NCI-H1694 treated with DMSO at 0.1 percent for 48 hours (cell line): ENCODE measurements at places on chromosomes 1 and 21.
A peak's percentile ranks its signal among the peaks of the same experiment; 100 is the strongest.

DNA sequence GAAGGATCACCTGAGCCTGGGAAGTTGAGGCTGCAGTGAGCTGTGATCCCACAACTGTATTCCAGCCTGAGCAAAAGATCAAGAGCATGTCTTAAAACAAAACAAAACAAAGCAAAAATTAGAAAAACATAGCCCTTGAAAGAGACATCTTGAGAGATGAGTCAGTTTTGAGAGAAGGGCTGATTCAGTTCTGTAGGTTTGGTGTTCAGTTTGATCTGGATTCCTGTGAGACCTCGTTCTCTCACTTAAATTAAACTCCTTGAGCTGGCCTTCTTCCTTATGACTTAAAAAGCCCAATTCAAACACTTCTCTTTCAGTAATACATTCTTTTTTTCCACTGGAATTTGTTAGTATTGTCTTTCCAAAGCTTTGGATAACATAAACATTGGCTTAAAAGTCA lies 164.2 kb downstream of the NRIP1 start:
- no peak for DNase-seq

DNA sequence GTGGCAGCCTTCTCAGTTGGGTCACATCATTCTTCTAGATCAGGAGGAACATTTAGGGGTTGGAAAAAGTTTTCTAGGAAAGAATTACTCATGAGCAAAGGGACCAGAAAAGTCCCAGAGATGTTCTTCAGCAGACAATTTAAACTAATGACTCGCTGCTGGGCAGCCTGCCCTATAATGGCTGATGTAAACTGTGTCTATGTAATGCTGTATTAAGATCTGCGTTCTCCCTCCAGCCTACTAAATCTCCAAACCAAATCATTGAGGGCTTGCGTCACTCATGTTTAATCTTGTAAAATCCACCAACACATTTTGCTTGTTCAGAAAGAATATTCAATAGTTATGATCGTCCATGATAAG lies 92.1 kb downstream of the LRRC8C start:
- DNase-seq: no peak

GRCh38 chr21:38341546-38342012 lies 84.8 kb downstream of the KCNJ15 start:
- no peak for DNase-seq

- peak; percentile 75 for DNase-seq
Measured at GRCh38 chr1:210663730-210664573, 335.2 kb downstream of the HHAT start.

- no peak for DNase-seq
Measured at GRCh38 chr1:21585037-21585436, 75.8 kb downstream of the ALPL start.

GRCh38 chr1:11654137-11654938 lies at the start of the genes FBXO2 and FBXO44:
Gene FBXO2 (minus strand): TSS chr1:11654429. CDS start chr1:11654340, 89 bp downstream.
Gene FBXO44 (plus strand): TSS chr1:11654877. CDS start chr1:11655836, 959 bp downstream.
- DNase-seq: no peak

DNA sequence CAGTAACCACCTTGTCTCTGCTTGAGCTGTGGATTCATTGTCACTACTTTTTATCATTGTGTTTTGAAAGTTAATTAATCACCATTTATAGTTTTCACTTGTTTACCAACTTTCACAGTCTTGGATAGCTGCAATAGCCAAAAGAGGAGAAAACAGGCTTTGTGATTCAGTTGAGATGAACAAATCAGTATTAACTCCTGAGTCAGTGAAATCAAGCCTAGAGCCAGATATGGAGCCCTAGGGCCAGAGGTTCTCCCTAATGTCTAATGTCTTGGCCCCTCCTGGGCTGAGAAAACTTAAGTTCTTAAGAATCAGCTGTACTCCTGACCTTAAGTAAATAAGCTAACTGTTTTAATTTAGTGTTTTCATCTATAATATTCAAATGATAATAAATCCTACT lies 228.8 kb downstream of the DNM3 start:
- DNase-seq: no peak

DNA sequence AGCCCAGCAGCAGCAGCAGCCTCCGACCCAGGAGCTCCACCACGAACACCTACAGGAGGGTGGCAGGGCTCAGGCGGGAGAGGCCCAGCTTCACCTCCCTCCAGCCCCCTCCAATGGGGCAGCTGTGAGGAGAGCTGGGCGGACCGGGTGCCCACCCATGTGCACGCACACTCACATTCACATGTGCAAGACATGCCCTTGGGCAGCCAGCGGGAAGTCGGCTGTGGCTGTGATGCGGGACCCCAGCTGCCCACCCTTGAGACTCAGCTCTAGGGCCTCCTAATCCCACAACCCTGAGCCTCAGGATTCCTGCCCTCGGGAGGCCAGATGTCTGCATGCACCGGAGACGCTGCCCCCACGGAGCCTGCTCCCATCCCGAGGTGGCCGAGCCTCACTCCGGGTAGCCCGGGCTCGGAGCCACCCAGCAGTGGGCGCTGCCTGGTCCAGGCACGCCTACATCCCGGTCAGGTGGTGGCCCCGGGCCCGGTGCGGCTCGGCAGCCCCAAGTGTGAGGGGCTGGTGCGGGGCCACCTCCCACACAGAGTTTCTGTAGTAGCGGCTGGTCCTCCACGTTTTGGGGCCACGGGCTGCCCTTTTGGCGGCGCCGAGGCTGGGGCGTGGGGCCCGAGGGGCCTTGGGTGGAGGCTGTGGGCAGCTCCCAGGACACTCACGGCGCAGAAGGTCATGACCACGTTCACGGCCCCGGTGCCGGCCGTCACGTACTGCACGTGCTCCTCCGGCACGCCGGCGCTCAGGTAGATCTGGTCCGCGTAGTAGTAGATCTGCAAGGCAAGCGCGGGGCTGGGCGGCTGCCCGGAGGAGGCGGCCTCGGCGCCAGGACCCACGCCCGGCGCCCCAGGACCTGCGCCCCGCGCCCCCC lies 12.9 kb upstream of the SLC2A7 start:
- DNase-seq: no peak

DNA sequence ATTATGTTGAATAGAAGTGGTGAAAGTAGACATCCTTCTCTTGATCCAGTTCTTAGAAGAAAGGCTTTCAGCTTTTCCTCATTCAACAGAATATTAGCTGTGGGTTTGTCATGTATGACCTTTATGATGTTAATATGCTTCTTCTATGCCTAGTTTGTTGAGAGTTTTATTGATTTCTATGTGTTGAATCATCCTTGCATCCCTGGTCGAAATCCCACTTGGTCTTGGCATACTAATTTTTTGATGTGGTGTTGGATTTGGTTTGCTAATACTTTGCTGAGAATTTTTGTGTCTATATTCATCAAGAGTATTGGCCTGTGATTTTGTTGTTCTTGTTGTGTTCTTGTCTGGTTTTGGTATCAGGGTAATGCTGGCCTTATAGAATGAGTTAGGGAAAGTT lies 20.9 kb downstream of the CD55 start:
- DNase-seq: no peak

DNA sequence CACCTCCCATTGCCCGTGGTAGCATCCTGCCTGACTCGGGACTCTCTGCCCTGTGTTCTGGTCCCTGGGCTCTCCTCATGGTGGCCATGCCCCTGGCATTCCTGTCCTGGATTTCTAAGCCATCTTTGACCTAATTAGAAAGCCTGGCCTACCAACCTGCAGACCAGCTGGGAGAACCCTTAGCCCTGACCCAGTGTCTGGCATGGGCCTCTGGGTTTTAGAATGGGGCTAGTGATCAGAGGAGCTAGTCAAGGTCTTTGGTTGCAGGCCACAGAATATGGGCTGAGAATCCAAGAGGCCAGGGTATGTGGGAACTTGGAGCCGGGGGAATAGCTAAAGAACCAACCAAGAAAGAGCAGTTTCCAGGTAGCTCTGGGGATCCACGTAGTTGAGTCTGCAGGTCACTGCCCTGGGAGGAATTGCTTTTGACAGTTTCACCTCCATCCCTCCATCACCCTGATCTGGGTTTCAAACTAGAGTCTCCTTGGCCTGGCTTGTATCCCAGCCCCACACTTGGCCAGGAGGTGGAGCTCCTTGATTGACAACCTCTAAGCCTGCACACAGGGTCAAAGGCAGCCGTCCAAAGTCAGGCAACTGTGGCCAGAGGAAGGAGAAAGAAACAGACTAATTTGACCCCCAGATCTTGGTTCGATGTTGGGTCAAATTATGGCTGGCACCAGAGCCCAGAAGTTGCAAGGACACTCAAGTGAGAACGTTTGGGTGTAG lies 54.7 kb upstream of the ABCG1 start:
- no peak for DNase-seq
